SK-N-SH (cell line): ENCODE measurements at places on chromosomes 16 and 17.
A peak's percentile ranks its signal among the peaks of the same experiment; 100 is the strongest.

- DNase-seq = no peak
Measured at GRCh38 chr17:15920758-15921239, 24.1 kb upstream of the ADORA2B start.

- no peak for DNase-seq
Measured at GRCh38 chr16:87585442-87586200, 16.7 kb upstream of the JPH3 start.

DNA sequence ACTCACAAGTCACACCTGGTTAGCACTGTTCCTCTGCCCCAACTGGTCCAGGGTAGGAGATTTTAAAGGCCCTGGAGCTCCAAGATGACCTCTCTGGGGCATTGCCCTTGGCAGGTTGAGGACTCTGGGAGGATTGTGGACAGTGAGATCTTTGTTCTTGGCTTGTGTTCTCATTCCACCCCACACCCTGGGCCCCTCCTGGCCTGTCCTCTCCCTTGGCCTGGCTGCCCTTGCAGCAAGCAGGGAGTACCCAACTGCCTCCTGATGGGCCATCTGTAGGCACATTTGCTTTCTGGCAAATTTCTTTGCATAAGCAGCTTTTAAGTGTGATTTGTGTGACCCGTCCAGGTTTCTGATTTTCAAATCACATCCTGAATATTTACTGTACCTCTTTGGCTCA lies 239.6 kb downstream of the UTP18 start:
- no peak for DNase-seq

- DNase-seq = no peak
Measured at GRCh38 chr17:46056800-46057304, 57.8 kb downstream of the STH start.

- peak; percentile 87 for DNase-seq
Measured at GRCh38 chr16:66266436-66267291, 99.8 kb upstream of the CDH5 start.

GRCh38 chr16:280005-280460 lies 358 bp upstream of the ARHGDIG start:
- DNase-seq = peak; percentile 84
